ENCODE measurements at places on chromosomes 7 and 10.

DNA sequence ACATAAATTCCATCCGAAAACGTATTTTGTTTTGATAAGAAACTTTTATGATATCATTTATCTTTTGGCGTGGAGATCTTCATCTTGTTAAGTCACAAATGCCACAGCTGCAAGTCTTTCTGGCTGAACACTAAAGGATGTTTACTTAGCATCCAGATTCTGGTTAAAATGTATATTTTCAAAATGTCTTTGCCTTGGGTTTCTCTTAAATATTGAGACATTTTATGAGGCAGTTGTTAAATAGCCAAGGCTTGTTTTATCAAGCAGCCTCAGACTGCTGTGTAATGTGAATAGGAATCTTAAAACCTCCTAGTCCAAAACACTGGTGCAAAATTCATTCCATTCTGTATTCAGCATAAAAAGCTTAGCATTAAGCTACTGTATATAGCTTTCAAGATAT, 136.3 kb upstream of the FZD1 start:
- no peak for DNase-seq

- no peak for DNase-seq
These were observed 17.6 kb downstream of the SLC35B4 start for GRCh38 chr7:134298902-134299683.

- no peak for DNase-seq
These were observed 80.5 kb downstream of the C10orf105 start for GRCh38 chr10:71638822-71639719.

GRCh38 chr7:141660259-141660658, 41.7 kb downstream of the DENND11 start:
- no peak for DNase-seq

DNA sequence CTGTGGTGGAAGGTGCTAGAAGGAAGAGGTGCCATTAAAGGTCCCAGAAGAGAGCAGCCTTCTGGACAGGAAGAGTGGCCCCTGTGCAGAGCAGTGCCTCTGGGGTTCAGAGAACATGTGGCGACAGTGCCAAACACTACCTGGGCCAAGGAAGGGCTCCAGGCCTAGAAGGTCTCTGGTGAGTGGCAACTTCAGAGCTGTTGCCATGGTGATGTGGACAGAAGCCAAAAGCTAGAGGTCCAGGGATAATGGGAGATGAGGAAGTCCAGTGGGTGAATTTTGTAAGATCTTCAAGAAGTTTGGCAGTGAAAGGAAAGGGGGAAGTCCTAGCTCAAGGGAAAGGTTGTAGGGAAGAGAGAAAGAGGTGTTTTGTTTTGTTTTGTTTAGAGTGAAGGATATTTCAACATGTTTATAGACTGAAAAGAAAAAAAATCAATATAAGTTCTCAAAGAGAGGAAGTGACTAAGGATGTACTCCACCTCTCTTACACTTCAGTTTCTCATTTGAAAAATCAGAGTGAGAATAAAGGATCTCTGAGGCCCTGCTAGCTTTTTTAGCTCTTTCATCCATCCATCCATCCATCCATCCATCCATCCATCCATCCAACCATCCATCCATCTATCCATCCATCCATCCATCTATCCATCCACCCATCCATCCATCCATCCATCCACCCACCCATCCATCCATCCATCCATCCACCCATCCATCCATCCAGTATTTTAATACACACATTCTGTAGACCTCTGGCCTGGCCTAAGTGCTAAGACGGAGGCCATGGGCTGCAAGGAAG, 77.1 kb upstream of the DUSP5 start:
- no peak for DNase-seq

- DNase-seq, result no peak
These were observed 1.3 kb downstream of the FBXL15 start for GRCh38 chr10:102421757-102422512.

GRCh38 chr7:102875700-102876295, 37.0 kb upstream of the LRRC17 start:
- DNase-seq, result no peak

GRCh38 chr10:12337453-12338372, 11.6 kb upstream of the CAMK1D start:
- DNase-seq, result no peak

GRCh38 chr10:34920578-34920977, 105.5 kb upstream of the PARD3 start:
- DNase-seq, result no peak

- DNase-seq, result peak; percentile 7
These were observed 354.2 kb upstream of the DPP6 start for GRCh38 chr7:153698046-153698445.

- DNase-seq, result no peak
These were observed 33.7 kb upstream of the TNRC18 start for GRCh38 chr7:5457245-5457735.

GRCh38 chr10:86654411-86655172, at the start of gene OPN4:
OPN4 (plus strand) TSS chr10:86654547; CDS start chr10:86654784, 237 bp downstream.
- no peak for DNase-seq

DNA sequence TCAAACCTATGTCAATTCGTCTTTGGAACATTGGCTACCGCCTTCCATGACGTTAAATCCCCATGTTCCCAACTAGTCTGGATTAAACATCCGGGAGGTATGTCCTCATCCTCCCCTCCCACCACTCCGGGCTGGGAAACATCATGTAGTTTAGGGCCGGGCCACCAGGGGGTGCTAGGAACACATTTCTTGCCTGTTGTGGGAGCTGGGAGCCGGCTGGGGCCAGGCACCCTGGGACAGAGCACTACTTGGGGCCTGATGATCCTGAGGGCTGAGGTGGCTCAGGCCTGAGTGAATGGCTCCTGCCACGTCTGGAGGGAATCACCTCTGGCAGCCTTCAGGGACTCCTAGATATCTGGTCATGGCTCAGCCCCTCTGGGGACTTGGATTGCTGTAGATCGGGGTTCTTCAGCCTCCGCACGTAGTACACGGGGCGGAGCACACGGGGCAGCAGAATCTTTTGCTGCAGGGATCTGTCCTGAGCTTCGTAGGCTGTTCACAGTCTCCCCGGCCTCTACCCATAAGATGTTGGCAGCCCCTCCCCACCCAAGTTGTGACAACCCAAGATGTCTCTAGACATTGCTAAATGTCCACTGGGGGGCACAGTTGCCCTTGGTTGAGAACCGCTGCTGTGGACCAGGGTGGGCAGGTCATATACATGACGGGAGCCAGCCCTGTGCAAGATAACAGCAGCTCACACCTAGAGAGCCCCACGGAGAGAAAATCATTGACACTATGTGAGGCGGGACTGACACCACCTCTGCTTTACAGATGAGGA, 141.2 kb upstream of the ZNF716 start:
- no peak for DNase-seq

DNA sequence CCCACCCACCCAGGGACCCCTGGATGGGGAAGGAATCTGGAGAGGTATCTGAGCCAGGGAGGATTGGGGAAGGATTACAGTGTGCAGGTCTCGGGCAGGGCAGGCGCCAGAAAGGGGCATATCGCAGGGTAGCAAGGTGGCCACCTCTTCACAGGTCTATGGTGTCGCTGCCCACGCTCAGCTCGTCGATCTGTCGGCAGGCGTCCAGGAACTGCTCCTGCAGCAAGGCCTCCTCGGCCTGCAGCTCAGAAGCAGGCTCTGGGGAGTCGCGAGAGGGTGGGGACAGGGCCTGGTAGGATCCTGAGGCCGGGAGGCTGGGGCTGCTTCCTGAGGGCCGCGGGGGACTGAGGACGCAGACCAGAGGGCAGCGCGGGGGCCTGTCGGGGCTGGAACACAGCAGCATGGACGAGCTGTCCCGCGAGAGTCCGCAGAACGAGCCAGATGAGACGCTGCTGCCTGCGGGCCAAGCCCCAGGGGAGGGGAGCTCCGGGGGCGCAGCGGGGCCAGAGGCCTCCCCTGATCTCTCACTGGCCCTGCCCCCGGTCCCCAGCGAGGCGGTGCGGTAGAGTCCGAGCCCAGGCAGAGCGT, 7.1 kb upstream of the RBM28 start:
- DNase-seq, result no peak

- no peak for DNase-seq
These were observed 739.9 kb downstream of the REEP3 start for GRCh38 chr10:64261092-64261491.

DNA sequence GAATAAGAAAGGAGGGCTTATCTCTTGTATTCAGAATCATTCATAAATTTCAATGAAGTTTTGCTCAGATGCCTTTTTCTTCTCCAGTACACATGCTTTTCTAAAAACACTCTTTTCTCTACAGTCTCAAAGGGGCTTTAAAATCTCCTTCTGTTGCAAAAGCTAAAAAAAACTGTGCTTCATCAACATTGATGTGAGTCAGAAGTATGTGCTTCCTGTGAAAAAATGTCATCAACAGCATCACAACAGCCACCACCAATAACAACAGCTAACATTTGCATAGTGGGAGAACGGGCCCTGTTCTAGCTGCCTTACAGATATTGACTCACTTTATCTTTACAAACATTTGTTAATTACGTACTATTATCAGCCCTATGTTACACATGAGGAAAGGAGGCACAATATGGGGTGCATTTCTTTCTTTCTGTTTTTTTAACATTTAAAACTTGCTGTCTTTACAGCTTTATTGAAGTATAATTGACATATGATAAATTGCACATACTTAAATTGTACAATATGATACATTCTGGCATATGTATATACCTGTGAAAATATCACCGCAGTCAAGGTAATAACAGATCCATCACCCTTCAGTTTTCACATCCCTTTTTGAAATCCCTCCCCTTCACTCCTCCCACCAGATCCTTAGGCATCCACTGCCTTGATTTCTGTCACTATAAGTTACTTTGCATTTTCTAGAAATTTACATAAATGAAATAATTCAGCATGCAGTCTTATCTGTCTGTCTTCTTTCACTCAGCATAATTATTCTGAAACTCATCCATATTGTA, 1605.4 kb upstream of the LRRTM3 start:
- DNase-seq, result no peak

- DNase-seq, result no peak
These were observed 253.1 kb upstream of the PITRM1 start for GRCh38 chr10:3425716-3426115.

DNA sequence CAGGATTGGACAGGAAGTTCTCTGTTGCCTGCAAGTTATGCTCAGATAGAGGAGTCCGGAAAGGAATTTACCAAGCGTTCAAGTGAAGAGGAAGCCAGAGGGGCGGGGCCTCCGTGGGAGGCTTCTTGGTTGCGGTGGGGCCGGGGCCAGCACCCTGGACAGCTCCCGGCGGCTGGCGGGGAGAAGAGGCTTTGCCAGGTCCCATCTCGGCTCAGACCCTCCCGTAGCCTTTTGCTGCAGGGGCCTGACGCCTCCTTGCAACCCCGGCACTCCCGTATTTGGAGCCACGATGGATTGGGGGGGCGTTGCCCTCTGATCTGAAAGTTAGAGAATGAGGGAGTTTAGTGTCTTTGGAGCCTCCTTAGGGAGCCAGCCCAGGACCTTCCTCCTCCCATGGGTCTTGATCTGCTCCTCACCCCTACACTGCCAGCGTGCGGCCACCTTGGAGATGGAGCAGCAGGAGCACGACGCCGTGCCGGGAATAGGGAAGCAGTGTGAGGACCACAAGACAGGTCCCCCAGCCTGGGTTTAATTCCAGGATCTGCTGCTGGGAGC, 3.1 kb upstream of the SLC18A3 start:
- DNase-seq, result no peak

GRCh38 chr7:140060788-140061606, 1.8 kb downstream of the PARP12 start:
- peak; percentile 71 for DNase-seq

DNA sequence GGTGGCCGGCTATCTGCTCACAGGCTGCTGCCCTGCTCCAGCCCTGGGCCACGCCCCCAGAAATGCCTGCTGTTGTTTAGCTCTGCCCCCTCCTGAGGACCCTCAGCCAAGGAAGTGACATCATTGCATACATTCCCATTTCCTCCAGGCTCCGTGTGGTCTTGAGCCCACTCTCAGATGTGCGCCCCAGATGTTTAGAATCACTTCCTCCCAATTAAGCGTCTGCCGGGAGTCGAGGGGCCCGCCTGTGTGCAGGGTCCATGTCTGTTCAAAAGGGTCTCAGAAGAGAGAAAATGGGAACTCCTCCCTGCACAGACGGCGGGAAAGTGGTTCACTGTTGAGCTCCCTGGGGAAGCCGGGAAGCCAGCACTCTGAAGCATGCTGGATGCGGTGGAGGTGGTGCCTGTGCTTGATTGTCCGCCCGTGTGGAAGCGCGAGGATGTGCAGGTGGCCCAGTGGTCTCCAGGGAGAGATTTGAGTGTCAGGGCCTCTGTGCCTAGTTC, 116.9 kb upstream of the PPIF start:
- no peak for DNase-seq

DNA sequence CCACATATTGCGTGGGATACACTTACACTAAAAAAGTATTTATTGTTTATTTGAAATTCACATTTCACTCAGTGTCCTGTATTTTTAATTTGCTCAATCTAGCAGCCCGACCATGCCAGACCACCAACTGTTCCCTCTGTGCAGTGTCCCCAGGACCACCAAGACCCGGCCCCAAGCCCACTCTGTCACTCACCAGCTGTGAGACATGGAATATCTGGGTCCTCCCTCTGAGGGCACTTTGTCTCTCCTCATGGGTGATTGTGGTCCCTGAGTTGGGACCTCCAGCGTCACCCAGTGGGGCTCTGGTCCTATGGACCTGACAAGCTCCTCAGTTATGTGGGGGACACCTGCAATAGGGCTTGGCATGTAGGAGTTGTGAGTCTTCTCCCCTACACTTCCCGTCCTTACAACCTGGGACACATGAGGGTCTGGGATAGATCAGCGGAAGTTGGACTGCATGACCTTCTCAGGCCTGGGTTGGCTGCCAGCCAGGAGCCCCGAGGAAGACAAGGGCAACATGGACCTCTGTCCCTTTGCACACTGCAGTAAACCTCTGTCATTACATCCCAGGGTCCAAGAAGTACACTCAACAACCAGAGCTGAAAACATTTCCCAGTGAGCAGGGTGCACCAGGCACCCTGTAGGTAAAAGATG, 12.1 kb downstream of the C10orf71 start:
- no peak for DNase-seq

GRCh38 chr7:145729691-145730090, 386.9 kb upstream of the CNTNAP2 start:
- DNase-seq, result no peak

- no peak for DNase-seq
These were observed 10.4 kb downstream of the GPRIN2 start for GRCh38 chr10:46545861-46546590.

- DNase-seq, result no peak
These were observed 387.8 kb downstream of the BBS9 start for GRCh38 chr7:33517191-33517590.

DNA sequence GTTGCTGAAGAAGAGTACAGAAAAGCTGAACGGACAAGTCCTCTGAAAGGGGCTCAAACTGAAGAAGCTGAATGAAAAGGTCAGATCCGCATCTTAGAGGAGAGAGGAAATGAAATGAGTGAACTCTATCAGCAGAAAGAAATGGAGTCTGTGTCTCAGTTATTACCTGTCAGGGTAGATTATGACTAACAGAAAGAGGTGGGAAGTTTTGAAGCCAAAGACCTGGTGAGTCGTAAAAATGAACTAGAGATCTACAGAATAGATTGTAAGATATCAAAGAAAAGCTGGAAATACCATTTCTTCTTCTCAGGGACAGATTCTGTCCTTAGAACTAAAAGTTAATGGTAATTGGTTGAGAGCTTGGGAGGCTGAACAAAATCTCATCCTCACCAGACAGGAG, 11.1 kb upstream of the MBL2 start:
- no peak for DNase-seq

GRCh38 chr7:143015926-143016490, 10.9 kb downstream of the OR9A2 start:
- no peak for DNase-seq

Data from SHP77 treated with DMSO at 0.1 percent for 48 hours (cell line).